Aortic smooth muscle cell (primary cell): ENCODE measurements at places on chromosomes 5 and 9. TPM values are rescaled to one million over a fixed set of nuclear protein-coding genes. Genes with fewer than 3 reads are reported as not detected.

HSPB3 gene
- total RNA-seq, result 0.37 TPM in 1 of 2 replicates, not detected in the other

SMIM32 gene
- not detected in 2 replicates for total RNA-seq

SPAG8 gene
- 1.7 TPM in 2 replicates for total RNA-seq

KCNV2 gene
- total RNA-seq, result not detected in 2 replicates

SLC25A48 gene
- total RNA-seq, result not detected in 2 replicates

CEL gene
- total RNA-seq, result 0.19 and 0.26 TPM in 2 replicates

BAG1 gene
- total RNA-seq, result 29.8 and 30.3 TPM in 2 replicates

ARSI gene
- 0.13 and 0.19 TPM in 2 replicates for total RNA-seq

BNC2 gene
- total RNA-seq, result 11.9 and 12.3 TPM in 2 replicates

SNCAIP gene
- total RNA-seq, result 0.93 and 1.5 TPM in 2 replicates

PCDHGA9 gene
- total RNA-seq, result 2.9 and 5.7 TPM in 2 replicates
